ENCODE measurements at places on chromosomes 1 and 21. TPM values are rescaled to one million over a fixed set of nuclear protein-coding genes. Genes with fewer than 3 reads are reported as not detected.

GRCh38 chr1:161994175-161994668, 29.4 kb downstream of the OLFML2B start:
- peak; percentile 64 for DNase-seq

DNA sequence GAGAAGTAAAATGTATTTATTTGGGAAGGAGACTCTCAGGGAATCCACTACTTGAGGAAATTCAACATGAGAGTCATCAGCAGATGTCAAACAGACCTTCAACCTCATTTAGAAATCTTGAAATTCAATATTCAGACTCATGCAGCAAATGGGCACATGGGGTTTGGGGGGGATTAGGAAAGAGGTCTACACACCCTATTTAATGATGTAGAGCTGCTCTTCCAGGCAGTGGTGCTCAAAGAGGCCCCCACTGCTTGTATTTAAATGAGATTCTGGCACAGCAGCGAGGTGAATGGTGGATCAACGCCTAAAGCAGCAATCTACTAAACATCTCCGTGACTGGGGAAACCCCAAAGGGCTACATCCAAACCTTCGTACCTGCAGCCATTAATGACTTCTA, 213.2 kb upstream of the C8B start:
- no peak for DNase-seq

DNA sequence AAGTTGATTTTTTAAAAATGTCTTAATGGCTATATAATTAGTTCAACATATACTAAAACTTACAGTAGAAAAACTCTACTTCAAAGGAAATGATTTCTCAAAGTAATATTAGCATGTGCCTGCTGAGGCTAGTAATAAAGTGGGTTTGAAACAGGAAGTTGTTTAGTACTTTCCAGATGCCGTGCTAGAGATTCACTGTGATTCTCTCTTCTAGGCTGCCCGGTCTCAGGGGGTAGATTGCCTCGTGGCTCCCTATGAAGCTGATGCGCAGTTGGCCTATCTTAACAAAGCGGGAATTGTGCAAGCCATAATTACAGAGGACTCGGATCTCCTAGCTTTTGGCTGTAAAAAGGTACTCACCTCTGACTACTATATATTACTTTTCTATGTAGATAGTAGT, 9.1 kb downstream of the EXO1 start:
- no peak for DNase-seq

- DNase-seq = no peak
Measured at GRCh38 chr1:191260056-191260455, 782.4 kb upstream of the BRINP3 start.

DNA sequence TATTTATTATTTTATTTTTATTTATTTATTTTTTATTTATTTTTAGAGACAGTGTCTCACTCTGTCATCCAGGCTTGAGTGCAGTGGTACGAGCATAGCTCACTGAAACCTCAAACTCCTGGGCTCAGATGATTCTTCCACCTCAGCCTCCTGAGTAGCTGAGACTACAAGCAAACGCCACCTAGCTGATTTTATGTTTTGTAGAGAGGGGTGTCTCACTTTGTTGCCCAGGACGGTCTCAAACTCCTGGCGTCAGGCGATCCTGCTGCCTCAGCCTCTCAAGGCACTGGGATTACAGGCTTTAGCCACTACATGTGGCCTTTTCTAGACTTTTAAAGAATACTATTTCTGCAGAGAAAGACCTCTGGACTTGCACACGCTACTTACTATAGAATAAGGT, 61.3 kb upstream of the C1orf53 start:
- DNase-seq = no peak

GRCh38 chr1:37662031-37662755, 27.5 kb upstream of the RSPO1 start:
- DNase-seq = no peak

GRCh38 chr1:189499736-189500135, 977.9 kb downstream of the BRINP3 start:
- DNase-seq = no peak

GRCh38 chr1:235790123-235790522, 76.6 kb downstream of the LYST start:
- no peak for DNase-seq

- no peak for DNase-seq
Measured at GRCh38 chr1:9603766-9604753, 15.3 kb downstream of the TMEM201 start.

GRCh38 chr1:98048244-98048643, 127.4 kb upstream of the DPYD start:
- peak; percentile 93 for DNase-seq

GRCh38 chr1:117600325-117600943, 5.4 kb upstream of the TENT5C start:
- DNase-seq = no peak

DNA sequence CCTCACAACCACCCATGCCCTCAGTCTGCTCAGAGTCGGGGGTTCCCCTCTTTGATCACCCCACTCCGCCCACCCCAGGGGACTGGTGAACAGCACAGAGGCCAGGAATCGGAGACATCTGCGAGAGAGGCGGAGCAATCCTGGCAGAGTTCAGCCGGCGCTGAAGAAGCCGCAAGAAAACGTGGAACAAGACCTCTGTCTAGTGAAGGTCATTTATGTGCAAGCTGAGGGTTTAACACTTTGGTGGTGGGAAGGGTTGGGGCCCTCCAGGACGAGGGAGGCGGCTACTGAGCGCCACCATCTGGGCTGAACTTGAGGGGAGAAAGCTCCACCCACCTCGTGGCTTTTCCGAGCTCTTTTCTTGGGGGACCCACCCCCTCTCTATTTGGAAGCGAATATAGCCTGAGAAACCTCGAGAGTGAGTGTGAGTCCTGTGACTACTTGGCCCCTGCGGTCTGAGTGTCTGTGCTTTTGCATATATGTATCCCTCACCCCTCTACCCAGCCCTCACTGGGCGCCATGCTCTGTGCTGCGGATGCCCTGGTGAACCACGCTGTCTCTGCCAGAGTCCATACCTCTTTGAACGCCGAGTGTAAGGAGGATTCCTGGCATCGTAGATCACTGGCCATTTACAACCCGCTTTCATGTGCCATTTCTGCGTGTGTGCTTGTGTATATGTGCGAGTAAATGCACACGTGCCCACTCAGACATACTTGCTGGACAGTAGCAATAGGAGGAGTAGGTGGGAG, 1.2 kb upstream of the EPHA10 start:
- DNase-seq = no peak

DNA sequence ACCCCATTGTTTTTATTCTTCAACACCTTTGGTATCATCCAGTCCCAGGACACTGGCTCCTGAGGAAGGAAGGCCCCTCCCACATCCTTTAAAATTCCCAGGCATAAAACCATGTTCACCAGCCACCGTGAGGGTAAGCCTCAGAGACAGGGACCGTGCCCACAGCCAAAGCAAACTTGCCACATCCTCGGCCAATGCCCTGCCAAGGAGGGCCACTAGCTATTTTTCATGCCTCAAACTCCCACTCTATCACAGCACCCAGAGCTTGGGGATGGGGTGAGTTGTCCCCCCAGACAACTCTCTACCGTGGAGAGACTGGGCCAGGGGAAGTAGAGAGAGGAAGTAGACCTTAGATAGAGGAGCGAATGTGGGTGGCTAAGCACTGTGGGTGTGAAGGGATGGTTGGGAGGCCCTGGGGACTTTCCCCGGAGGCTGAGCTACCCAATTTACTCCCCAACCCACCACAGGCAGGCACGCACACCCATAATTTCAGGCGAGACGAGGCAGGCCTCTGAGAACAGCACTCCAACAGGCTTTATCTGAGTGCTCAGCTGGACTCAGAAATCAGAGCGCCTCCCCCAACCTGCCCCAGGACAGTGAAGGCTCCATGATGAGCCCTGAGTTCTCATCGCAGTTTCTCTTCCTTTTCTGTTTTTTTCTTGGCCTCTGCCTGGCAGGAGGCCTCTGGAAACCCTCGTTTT, 15.9 kb upstream of the BTG2 start:
- peak; percentile 74 for DNase-seq

GRCh38 chr1:103191327-103191726, 83.0 kb upstream of the COL11A1 start:
- DNase-seq = no peak

DNA sequence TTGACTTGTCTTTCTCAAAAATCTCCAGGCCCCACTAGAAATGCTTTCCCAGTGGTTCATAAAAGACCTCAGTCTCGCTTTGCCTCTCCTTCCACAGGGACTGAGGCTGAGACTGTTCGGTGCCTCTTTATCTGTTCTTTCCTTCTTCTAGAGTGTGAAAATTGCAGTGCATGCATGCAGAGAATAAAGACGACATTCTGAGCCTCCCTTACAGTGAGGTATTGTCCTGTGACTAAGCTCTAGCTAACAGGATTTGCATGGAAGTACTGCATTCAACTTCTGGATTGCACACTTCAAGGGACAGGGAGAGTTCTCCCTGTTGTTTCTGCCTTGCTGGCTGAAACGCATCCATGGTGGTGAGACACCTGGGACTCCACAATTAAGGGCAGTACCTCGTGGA, 69.1 kb downstream of the COLGALT2 start:
- DNase-seq = no peak

DNA sequence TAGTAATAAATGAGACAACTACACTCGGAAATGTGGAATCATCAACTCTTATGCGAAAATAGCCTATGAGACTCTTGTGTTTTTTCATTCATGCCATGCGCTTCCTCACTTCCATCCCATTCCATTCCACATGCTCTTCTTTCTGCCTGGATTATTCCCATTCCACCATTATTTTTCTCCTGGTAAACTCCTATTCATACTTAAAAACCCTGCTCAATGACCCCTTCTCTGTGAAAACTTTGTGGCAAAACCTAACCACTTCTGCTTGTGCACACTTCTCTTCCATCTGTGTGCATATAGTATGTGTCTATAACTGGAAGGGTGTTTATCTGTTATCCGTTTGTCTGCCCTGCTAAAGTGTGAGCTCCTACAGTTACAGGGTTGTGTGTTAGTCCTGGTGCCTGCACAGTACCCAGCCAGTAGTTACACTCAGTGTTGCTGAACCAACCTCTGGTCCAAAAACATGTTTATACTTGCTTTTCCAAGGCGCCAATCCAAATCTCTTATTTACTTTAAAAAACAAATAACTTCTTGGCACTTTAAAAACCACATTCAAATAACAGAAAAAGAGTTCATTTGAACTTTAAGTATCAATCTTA, 10.7 kb downstream of the EPHX1 start:
- DNase-seq = no peak

DNA sequence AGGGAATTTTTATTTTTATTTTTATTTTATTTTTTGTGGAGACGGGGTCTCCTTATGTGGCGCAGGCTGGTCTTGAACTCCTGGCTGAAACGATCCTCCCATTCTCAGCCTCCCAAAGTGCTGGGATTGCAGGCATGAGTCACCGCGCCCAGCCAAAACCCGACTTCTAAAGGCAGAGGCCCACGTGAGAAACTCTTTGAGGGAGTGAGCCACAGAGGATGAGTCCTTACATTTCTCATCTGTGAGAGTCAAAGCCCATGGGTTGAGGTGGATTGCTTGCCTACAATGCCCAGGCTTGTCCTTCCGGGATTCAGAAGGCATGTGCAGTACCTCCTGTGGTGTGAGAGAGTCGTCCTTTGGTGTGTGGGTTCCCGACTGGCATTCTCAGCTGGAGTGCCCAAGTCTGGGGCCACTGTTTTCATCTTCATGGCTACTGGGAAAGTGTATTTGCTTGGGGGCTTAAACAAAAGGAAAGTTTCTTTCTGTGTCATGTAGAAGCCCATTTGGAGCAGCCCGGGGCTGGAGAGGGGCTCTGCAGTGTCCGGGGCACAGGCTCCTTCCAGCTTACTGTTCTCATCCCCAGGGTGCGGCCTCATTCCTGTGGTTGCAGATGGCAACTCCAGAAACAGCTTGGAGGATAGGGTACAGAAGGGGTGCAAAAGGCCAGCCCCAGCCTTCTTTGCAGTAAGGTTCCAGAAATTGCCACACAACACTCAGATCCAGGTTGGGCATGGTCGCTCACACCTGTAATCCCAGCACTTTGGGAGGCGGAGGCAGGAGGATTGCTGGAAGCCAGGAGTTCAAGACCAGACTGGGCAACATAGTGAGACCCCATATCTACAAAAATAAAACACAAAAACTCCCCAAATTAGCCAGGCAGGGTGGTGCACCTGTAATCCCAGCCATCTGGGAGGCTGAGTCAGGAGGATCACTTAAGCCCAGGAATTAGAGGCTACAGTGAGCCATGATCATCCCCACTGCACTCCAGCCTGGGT, 29.4 kb upstream of the CSF3R start:
- no peak for DNase-seq

GRCh38 chr1:21104683-21105082, 72.0 kb downstream of the EIF4G3 start:
- no peak for DNase-seq

- DNase-seq = no peak
Measured at GRCh38 chr1:67224856-67225255, 58.6 kb downstream of the IL23R start.

DNA sequence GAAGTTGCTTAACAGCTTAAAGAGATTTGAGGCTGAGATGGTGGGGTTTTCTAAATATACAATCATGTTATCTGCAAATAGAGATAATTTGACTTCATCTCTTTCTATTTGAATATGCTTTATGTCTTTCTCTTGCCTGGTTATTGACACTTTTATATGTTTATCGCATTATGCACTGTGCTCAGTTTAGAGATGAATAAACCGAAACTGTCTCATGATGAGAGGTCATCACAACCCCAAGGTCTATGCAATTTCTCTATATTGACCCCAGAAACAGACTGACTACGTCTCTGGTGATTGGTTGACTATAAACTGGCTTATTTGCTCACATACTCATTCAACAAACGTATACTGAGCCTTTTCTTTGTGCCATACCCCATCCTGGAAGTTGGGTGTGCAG, 117.9 kb upstream of the NRIP1 start:
- no peak for DNase-seq

GRCh38 chr1:222974496-222974895, 159.7 kb downstream of the DISP1 start:
- DNase-seq = peak; percentile 64

The RC3H1 gene
- total RNA-seq = 31.4 TPM

The FMN2 gene
- 3.4 TPM for total RNA-seq

The LYPD8 gene
- total RNA-seq = not detected

The LCE2B gene
- not detected for total RNA-seq

The ANKRD65 gene
- 13.4 TPM for total RNA-seq

The OLIG2 gene
- not detected for total RNA-seq

The CRNN gene
- total RNA-seq = 26.0 TPM

The TDRD5 gene
- total RNA-seq = 0.82 TPM

The B4GALT2 gene
- total RNA-seq = 19.6 TPM

The PEF1 gene
- total RNA-seq = 52.1 TPM

The ZNF695 gene
- 3.5 TPM for total RNA-seq

The DNAJC16 gene
- total RNA-seq = 18.6 TPM

The SESN2 gene
- total RNA-seq = 2.7 TPM

Data from tongue (tissue), 3 donors.